SJSA1 (cell line): ENCODE measurements at places on chromosomes 1 and 21. TPM values are rescaled to one million over a fixed set of nuclear protein-coding genes. Genes with fewer than 3 reads are reported as not detected.

Gene FCGR1A
- not detected in 2 replicates for total RNA-seq

Gene CFHR2
- not detected in 2 replicates for total RNA-seq

Gene CASQ2
- total RNA-seq, result not detected in 2 replicates

Gene TMPRSS15
- not detected in 2 replicates for total RNA-seq

Gene EXOSC10
- total RNA-seq, result 72.4 and 73.4 TPM in 2 replicates

Gene SPOCD1
- 40.3 and 64.0 TPM in 2 replicates for total RNA-seq

Gene USP24
- 14.3 and 24.4 TPM in 2 replicates for total RNA-seq

Gene ANKRD34A
- total RNA-seq, result 0.13 TPM in 1 of 2 replicates, not detected in the other

Gene TAL1
- total RNA-seq, result not detected in 2 replicates

Gene RIT1
- 47.4 and 73.8 TPM in 2 replicates for total RNA-seq

Gene RBM15
- total RNA-seq, result 25.5 and 35.2 TPM in 2 replicates
